ENCODE measurements at places on chromosomes 1 and 21.

DNA sequence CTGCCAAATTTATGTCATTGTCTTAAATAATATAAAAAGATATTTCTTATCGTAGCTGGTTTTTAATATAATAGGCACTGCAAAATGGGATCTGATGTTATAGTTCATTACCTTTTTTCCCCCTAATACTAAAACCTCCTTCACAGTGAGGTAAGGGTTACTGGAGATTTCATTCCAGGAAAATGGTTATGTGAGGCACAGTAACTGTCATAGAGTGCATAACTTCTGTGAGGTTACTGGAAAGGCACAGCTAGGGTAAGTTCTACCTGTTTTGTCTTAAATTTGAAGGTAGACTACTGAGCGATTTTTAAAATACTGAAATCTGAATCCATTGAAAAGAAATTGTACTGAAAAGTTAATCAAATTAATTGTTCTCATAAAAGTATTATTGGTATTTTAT lies 13.0 kb downstream of the ADGRL2 start:
- DNase-seq, result no peak

- no peak for DNase-seq
Measured at GRCh38 chr1:34645919-34646318, 108.9 kb upstream of the GJB5 start.

DNA sequence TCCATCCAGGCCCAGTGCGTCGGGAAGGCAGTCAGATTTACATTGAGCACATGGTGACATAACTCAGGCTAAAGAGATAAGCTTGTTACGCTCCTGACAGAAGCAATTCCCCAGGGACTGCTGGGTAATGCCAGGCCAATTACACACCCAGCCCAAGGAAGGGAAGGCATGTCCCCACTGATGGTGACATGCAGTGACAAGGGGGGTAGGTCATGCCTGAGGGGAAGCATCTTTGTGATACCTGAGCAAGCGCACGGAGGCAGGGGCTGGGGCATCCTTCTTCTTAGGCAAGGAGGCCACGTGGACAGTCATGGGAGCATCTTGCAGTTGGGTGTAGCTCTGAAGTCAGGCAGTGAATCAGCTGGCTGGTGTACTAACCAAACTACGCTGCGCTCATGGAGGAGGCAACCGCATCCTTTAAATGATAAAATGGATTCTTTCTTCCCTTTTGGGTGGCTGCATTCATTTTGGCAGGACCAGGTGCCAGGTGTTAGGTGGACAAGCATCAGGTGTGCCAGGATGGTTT lies 39.6 kb upstream of the GRIK3 start:
- DNase-seq, result no peak

GRCh38 chr21:14762734-14763694 lies 216.9 kb upstream of the SAMSN1 start:
- no peak for DNase-seq

DNA sequence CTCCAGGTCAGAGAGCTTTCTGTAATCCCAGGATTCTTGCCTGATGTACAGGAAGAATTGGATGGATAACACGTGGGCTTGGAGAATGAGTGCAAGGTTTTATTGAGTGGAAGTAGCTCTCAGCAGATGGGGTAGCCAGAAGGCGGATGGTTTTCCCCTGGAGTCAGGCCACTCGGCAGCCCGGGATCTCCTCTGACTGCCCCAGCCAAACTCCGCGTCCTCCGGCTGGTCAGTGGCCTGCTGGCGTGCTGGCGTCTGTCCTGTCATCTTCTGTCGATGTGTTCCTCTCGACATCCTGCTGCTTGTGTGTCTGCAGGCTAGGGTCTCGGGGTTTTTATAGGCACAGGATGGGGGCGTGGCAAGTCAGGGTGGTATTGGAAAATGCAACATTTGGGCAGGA lies 27.4 kb upstream of the GJA9 start:
- DNase-seq, result no peak

DNA sequence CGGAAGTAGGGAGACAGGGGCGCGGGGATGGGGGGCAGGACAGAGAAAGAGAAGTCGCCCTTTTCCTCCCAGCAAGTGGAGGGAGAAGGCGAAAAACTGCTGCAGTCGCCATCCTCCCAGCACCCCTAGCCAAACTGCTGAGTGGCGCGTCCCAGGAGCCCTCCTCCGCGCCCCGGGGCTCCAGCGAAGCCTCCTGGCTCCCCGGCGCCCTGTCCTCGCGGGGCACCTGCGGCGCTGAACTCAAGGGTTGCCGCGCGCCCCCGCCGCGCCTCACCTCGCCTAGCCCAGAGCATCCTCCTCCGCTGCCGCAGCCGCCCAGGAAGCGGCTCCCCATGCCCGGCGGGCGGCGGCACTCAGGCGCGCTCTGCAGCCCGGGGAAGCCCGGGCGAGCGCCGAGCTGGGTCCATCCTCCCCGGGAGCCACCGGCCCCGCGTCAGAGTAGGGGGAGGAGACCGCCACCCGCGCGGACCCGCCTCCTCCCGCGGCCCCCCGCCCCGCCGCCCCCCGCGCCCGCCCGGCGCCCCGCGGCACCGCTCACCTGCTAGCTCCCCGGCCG lies at the start of gene DAB1:
Gene DAB1, minus strand, starts transcription at position 405 of the 556 bp plus-strand sequence. CDS start 133,030 bp downstream, outside the sequence.
- DNase-seq, result peak; percentile 59

DNA sequence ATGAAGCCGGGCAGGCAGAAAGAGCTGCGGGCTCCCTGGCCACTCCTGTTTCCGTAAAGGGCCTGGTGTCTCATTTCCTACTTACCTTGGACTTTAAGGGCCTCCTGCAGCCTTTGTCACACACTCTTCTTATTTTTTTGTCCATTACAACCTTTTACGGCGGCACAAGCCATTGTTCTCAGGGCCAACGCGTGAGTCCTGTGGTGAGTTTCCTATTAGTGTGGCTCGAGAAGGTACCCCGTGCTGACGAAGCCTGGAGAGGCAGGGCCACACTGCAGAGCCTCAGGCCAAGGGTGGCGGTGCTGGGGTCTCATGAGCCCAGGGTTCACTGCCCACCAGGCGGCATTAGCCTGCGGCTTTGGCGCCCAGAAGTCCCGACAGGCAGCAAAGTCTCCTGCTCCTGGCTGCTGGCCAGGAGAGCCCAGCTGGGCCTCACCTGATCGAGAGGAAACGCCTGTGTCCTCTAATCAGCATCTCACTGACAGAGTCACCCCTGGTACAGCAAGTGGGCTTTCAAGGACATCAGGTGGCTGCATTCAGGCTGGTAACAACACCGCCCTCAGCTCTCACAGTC lies 62.0 kb downstream of the SIK1 start:
- DNase-seq, result no peak

GRCh38 chr1:69777423-69777822 lies 209.7 kb downstream of the LRRC7 start:
- no peak for DNase-seq
